Omental fat pad (tissue), 4 donors: ENCODE measurements at places on chromosomes 7 and 10. TPM values are rescaled to one million over a fixed set of nuclear protein-coding genes. Genes with fewer than 3 reads are reported as not detected.

- no peak for DNase-seq
These were observed 12.3 kb downstream of the SFXN3 start for GRCh38 chr10:101043363-101043707.

GRCh38 chr10:14250496-14251076 lies 80.1 kb downstream of the FRMD4A start:
- DNase-seq: no peak

GRCh38 chr10:24149640-24150039 lies 59.3 kb upstream of the KIAA1217 start:
- no peak for DNase-seq

The TRIM73 gene
- 1.6 TPM for total RNA-seq

DNA sequence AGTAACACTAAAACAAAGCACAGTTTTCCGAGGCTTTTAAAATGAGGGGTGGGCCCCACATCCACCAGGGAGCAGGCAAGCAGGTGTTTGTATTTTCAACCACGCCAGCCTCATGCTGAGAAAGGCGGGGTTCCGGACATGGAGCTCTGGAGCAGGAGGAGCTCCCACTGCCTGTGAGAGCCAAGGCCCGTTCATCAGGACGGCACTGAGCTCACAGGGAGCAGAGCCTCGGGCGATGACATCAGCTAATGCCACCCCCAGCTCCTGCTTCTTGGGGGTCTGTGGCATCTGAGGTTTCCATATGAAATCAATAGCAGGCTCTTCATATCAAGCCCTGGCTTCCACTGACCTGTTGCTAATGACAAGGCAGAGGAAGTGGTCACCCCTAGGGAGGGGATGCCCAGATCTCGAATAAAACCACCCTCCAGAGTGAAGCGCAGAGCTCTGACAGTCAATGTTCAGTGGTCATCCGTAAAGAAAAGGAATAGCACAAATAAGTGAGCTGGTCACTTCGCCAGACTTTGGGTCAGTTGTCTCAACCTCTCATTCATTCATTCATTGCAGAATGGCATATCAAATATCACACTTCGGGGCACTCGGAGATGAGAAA lies 89.1 kb downstream of the TNS3 start:
- no peak for DNase-seq

DNA sequence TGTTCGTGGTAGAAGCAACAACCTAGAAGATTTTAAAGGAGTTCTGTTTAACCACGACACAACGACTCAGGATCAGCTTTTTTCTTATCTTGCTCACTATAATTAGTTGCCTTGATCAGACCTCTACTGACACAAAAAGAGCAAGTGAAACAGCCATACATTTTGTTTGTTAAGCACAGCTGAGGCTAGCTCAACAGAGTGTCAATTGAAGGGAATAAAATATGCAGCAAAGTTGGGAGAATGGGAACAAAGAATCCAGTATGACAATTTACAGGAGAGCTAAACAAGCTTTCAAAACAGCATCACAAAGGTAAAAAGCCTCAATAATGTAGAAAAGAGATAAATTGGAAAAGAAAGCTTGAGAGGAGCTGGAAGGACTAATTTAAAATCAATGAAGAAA lies 40.5 kb upstream of the HERPUD2 start:
- DNase-seq: no peak

- DNase-seq: no peak
These were observed 72.7 kb downstream of the LHPP start for GRCh38 chr10:124534231-124534798.

The ABCB1 gene
- total RNA-seq: 21.1 TPM

- no peak for DNase-seq
These were observed 86.0 kb upstream of the PFKP start for GRCh38 chr10:2981361-2981801.

DNA sequence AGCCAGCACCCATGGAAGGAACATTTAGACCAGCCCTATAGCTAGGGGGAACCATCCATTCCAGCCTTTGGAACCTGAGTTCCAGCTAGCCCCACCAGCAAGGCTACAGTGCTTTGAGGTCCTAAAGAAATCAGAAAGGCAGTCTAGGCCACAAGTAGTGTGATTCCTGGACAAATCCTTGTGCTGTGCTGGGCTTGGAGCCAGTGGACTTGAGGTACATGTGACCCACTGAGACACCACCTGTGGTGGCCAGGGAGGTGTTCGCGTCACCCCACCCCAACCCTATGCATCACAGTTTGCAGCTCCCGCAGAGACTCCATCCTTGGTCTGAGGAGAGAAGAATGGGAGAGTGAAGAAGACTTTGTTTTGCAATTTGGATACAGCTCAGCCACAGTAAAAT lies 31.8 kb downstream of the ZNF277 start:
- DNase-seq: no peak

The PNLIPRP1 gene
- not detected for total RNA-seq

The AGAP5 gene
- 4.3 TPM for total RNA-seq

- DNase-seq: no peak
These were observed 112.5 kb downstream of the SEMA3A start for GRCh38 chr7:84081973-84082522.

DNA sequence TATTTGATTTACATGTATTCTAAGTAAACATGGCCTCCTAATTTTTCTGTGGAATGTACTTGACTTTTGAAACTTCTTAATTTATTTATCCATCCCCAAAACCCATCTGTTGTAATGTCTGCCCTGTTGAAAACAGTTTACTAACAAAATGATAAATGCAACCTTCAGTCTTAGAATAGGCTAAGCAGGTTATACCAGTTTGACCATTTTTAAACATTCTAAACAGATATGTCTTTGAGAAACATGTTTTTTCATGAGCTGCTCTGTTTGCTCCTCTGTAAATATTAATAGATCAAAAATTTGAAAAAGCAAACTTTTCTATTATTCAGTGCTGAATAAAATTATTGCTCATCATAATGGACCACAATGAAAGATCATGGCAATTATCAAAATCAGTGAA lies 33.4 kb upstream of the NRBF2 start:
- no peak for DNase-seq

The STAG3 gene
- 0.75 TPM for total RNA-seq

The PPP1R3A gene
- total RNA-seq: not detected
